ENCODE measurements at places on chromosomes 16 and 17. TPM values are rescaled to one million over a fixed set of nuclear protein-coding genes. Genes with fewer than 3 reads are reported as not detected.

DNA sequence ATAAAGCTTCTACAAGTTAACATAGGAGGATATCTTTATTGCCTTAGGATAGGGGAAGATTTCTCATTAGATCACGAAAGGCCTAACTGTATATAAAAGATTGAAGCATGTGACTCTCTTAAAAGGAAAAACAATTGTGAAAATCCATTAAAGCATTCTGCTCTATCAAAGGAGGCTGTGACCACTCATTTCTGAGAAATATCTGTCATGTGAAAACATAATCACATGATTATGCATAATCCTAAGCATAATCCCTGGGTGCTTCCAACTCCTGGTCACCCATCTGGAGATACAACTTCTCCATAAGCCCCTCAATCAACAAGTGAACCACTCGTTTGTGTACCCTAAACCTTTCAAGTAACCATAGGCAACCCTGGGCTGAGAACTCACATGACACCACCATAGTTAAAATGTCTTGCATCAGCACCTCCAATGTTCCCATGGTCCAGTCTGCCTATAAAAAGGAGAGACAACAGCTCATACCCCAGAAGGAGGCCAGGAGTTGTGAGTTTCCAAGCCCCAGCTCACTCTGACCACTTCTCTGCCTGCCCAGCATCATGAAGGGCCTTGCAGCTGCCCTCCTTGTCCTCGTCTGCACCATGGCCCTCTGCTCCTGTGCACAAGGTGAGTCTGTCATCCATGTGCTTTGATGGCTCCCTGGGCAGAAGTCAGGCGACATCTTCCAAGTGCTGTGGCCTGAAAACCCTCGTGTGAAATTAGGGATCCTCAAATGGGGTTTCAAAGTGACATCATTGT lies at the start of gene CCL18:
CCL18 (plus strand) TSS at position 487 of the 756 bp plus-strand sequence; CDS start at position 558, 71 bp downstream.
- no peak for DNase-seq
- no peak within 1 kb of the TSS for H3K4me3 ChIP-seq

DNA sequence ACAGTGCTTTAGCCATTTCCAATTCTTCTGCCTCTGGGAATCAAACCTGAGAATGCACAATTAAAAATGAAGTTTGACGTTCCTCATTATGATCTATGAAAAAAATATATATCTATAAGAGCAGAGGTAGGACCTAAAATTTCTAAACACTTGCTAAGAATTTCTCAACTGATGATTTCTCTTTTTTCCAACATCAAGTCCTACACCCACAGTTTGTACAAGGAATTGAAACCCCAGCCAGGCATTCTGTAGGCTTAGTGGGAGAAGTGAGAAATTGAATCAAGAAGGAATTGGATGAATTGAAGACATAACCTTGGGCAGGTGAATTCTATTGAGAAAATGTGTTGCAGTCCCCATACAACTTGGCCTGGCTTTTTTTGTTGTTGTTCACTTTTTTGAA lies 2.7 kb downstream of the CACNG3 start:
- H3K27me3 ChIP-seq: peaks cover 82% of the 10 kb centered on the region
- H3K27ac ChIP-seq: no peak overlapping the region
- no peak for DNase-seq

DNA sequence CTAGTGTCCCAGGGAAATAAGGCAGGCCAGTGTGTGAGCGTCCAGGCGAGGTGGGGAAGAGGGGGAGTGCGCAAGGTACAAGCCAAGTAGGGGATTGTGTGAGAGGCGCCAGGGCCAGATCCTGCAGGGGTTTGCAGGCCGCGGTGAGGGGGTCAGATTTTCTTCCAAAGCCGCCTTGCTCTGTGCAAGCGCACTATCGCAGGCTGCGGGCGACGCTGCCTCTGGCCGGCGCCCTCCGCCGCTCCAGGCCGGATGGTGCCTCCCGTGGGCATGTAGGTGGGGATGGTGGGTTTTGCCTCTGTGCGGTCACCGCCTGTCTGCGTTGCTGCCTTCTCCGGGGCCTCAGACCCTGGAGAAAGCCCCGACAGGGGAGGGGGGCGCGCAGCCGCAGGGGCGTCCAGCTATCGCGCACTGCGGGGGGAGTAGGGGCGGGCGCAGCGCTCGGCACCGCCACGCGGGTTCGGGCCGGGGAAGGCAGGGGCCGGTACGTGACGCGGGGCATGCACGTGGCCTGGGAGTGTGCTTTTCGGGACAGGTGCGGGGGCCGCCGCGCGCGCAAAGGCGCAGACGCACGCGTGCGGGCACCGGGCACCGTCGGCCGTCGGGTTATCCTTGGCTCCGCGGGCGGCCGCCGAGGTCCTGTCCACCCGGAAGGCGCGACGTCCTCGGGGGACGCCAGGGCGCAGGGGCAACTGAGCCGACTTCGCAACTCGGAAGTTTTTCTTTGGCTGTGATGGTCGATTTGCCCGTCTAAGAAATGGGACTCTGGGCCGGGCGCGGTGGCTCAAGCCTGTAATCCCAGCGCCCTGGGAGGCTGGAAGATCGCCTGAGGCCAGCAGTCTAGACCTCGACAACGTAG lies 1.1 kb upstream of the HAPSTR1 start:
- peak overlapping the region; percentile 93 for H3K4me3 ChIP-seq
- peaks cover 33% of the 10 kb centered on the region for H3K4me1 ChIP-seq
- H3K27me3 ChIP-seq: no peaks in the 10 kb centered on the region

DNA sequence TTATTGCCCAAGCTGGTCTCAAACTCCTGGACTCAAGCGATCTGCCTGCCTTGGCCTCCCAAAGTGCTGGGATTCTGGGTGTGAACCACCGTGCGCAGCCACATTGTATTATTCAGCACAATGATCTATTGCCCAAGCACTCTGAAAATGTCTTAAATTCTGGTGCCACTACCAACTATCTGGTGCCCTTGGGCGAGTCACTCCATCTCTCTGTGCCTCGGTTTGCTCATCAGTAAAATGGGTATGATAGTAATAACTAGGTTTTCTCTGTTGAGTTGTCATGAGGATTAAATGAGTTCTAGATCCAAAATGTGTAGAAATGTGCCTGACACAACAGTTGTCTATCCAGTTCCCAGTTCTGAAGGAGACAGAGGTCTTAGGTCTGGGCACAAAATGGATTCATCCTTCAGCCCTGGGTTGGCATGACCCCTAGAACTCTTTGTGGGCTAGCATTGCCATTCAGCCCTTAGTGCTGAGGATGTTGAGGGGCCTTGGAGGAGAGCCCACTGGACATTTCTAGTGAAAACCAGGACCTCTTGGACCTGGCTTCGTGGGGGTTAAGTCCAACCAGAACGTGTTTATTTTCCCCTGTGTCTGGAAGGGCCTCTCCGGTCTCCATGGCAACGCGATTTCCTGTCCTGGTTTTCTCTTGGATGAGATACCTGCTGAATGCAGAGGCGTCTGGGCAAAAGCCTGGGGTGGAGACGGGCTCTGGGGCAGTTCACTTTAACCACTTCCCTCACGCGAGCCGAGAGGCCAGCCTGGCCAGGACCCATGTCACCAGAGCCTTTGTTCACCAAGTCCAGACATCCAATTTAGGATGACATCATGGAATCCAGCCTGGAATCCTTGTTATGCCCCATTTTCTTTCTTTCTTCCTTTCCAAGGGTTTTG lies 43.7 kb upstream of the TNRC6A start:
- no peak overlapping the region for H3K27ac ChIP-seq
- no peaks in the 10 kb centered on the region for H3K36me3 ChIP-seq
- H3K27me3 ChIP-seq: peaks cover 36% of the 10 kb centered on the region
- H3K4me3 ChIP-seq: no peak overlapping the region
- no peaks in the 10 kb centered on the region for H3K4me1 ChIP-seq

DNA sequence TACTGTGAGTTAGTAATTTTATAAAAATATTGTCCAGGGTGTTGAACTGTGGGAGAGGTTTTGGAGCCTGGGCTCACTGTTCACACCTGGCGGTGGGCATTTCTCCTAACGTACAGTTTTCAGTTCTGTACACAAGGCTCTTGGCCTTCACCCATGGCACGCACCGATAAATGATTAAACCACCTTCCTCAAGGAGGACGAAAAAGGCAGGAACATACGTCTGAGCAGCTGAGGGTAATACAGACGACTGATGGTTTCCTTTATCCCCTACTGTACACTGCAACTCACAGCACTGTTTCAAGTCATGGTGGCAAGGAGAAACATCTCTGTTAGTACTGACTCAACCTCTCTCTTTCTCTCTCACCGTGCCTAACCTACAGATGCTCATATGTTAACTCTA lies 1.4 kb upstream of the ST6GALNAC1 start:
- H3K4me1 ChIP-seq: no peaks in the 10 kb centered on the region
- H3K36me3 ChIP-seq: peaks cover 18% of the 10 kb centered on the region
- no peak for DNase-seq
- H3K27me3 ChIP-seq: peaks cover 34% of the 10 kb centered on the region

GRCh38 chr17:49616086-49616485 lies 40.4 kb downstream of the NXPH3 start:
- H3K4me3 ChIP-seq: no peak overlapping the region
- DNase-seq: no peak
- no peaks in the 10 kb centered on the region for H3K27me3 ChIP-seq

DNA sequence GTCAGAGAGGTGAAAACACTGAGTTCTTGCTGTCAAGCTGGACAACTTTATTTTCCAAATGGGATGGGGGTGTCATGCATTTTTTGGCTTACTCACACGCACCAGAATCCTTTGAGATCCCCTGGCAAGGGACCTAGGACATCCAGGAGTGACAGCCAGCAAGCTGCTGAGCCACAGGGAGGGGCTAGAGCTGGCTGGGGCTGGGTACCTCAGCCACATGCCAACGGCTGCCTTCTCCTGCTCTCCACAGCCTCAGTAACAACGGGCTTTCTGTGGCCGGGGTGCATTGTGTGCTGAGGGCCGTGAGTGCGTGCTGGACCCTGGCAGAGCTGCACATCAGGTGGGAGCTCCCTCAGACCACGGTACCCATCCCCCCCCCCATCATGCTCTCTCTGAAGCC lies 47.6 kb downstream of the NLRC5 start:
- peaks cover 5% of the 10 kb centered on the region for H3K36me3 ChIP-seq
- peaks cover 49% of the 10 kb centered on the region for H3K4me1 ChIP-seq
- DNase-seq: no peak

The ORMDL3 gene
- 88.2 TPM for polyA plus RNA-seq

The FAM83G gene
- 3.0 TPM for polyA plus RNA-seq
